Astrocyte of the hippocampus (primary cell): ENCODE measurements at places on chromosomes 2 and 18.
A peak's percentile ranks its signal among the peaks of the same experiment; 100 is the strongest.

GRCh38 chr2:20526708-20527107 lies 79.8 kb downstream of the RHOB start:
- peak; percentile 67 for DNase-seq

DNA sequence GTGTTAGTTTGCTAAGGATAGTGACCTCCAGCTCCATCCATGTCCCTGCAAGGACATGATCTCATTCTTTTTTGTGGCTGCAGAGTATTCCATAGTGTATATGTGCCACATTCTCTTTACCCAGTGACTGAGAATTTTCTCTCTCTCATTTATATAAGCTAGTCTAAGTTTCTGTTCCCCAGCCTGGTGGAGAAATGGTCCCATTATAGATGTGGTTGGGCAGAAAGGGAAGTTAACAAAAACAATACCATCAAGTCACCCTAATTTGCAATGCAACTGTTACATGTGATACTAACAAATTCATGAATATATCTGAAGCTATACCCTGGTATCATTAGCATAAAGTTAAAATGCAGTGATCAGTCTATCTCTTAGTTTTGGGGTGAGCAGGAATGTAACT lies 54.0 kb downstream of the DNER start:
- no peak for DNase-seq

DNA sequence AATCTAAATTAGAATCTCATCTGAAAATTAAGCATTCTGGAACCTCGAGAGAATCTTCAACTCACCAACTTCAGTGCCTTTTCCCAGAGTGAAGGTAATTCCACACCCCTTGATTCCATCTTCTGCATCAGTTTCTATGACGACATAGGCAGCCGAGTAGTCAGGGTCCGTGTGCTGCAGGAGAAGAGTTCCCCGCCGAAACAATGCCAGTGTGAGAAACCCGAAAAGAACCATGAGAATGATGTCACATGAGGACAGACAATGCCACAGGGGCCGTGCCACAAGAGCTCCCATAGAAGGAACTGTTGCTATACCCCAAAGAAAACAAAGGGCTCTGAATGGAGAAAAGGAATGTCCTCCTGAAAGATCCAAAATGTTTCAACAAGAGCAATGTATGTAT lies 6.0 kb downstream of the ENOSF1 start:
- peak; percentile 22 for DNase-seq

GRCh38 chr2:85264471-85264870 lies 63.3 kb downstream of the TGOLN2 start:
- DNase-seq = peak; percentile 82

DNA sequence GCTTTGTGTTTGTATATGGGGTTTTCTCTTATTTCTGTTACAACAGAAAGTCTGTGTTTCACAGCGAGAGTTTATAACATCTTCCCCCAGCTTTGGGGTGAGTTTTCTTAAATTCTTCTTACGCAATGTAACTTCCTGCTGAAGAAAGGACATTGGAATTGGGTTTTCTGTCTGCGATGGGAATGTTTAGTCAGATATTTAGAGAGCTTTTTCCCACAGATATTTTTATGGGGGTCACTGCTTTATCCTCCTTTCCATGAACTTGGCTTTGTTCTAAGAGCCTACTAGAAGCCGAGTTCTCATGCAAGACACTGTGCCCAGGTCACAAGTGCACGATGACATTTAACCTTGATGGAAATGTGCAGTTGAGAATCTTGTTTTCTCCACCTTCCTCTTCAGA lies 22.1 kb downstream of the B3GNT2 start:
- no peak for DNase-seq
